D341Med (cell line): ENCODE measurements at places on chromosomes 7 and 10.
A peak's percentile ranks its signal among the peaks of the same experiment; 100 is the strongest.

DNA sequence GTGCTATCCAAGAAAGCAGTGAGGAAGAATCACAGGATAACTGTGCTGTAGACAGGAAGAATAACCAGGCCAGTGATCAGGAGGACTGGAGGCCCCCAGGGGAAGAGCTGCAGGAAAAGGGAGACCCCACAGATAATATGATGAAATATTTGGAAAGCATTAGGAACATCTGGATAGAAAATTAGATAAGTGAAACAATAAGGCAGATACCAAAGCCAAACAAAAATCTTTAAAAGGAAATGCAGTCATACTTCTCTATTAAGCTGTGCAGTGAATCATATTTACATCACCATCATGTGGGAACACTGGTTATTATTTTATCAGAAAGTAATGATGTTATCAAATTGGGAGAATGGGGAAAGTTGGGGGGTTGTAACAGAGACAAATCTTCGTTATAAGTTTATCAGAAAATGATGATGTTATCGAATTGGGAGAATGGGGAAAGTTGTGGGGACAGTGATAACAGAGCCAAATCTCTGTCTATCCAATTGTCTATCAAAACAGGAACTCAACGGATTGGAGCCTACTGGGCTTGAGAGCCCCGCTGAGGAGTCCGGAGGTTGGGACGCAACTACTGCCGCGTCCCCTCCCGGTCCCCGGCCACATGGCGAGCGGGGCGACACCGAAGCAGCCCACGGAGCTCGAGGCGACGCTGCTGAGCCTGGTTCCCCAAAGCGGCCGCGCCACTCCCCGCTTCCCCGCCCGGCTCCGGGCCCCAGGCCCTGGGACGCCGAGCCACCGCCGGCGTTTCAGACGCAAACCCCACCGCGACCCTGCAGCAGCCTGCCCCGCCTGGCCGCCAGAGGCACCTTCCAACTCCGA is 14.0 kb upstream of the RALA start:
- DNase-seq: peak; percentile 25

DNA sequence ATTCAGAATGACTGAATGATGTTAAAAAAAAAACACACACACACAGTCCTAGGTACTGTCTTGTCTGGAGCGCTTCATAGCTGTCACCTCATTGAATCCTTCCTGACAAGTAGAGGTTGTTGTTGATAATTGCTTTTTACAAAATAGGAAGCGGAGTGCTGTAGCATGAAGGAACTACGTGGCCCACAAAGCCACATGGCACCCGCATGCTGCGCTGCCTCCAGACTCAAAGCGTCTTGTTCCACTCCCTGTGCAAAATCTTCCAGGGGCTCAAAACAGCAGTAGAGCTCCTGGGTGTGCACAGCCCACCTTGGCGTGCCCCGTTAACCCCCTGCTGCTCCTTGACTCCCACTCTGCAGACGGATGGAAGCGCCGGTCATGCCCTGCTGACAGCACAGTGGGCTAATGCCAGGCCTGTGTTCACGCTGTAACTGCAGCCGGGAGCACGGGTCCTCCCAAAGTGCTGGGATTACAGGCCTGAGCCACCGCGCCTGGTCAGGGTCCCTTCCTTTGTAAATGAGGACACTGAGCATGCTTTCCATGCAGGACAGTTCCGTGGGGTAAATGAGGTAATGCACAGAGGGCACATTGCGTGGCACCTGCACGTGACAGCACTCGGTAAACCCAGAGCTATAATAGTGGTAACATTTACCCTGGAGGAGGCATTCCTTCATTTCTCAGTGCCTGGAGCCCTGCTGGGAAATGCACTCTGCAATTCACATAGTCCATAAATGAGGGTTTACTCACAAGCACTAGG is 91.1 kb upstream of the GNA12 start:
- DNase-seq: peak; percentile 12

- DNase-seq: no peak
Measured at GRCh38 chr7:45219801-45220435, 62.3 kb downstream of the RAMP3 start.

- no peak for DNase-seq
Measured at GRCh38 chr10:74913377-74913979, 87.1 kb downstream of the KAT6B start.

GRCh38 chr10:71603150-71603549 is 116.4 kb downstream of the C10orf105 start:
- DNase-seq: no peak

- no peak for DNase-seq
Measured at GRCh38 chr10:103504181-103504783, 10.8 kb downstream of the NEURL1 start.

DNA sequence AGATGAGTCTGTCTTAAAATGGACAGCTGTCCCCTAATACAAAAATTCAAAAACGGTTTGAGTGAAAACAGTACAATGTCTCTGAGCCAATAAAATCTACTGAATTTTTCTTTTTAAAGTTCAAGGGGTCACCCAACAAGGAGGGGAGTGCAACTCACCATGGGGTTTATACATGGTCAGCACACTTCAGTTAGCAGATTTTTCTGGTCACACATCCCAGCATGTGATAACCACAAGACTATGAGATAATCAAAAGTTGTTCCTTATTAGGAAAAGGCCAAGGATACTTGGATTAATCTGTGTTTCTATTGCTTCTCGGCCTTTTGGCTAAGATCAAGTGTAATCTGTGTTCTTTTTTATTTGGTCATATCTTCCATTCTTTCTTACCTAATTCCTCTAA is 31.6 kb downstream of the ABCB5 start:
- DNase-seq: no peak

DNA sequence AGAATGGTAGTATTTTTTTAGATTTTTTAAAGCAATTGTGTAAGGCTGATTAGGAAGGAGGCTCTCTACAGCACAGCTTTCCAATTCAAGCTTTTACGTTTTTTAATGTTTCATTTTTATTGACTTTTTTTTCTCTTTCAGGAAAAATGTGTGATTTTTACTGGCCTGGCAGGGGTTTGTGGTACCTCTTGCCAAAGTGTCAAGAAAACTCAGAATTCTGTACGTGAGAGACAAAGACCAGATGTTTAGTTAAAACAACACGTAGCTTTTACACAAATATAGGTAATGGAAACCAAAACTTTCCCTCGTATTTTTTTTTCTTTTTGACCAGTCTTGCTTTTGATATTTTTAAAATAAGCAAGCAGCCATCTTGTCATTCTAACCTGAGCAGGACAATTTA is 6.0 kb upstream of the NPVF start:
- DNase-seq: no peak

DNA sequence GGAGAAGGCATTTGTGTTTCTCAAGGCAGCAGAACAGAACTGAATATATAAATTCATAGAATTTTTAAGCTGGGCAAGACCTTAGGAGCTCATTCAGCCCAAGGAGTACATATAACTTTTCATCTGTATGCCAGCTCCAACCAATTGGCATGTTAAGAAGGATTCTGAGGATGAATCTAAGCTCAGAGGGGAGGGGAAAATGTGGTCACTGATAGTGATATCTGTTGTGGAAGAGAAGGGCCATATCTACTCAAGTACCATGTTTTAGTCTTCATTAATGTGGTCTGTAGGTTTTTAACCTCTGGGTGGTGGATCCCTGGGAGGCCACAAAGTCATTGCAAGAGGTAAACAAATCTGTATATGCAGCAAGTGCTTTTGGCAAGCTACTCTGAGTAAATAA is 6.4 kb downstream of the CALD1 start:
- DNase-seq: no peak

DNA sequence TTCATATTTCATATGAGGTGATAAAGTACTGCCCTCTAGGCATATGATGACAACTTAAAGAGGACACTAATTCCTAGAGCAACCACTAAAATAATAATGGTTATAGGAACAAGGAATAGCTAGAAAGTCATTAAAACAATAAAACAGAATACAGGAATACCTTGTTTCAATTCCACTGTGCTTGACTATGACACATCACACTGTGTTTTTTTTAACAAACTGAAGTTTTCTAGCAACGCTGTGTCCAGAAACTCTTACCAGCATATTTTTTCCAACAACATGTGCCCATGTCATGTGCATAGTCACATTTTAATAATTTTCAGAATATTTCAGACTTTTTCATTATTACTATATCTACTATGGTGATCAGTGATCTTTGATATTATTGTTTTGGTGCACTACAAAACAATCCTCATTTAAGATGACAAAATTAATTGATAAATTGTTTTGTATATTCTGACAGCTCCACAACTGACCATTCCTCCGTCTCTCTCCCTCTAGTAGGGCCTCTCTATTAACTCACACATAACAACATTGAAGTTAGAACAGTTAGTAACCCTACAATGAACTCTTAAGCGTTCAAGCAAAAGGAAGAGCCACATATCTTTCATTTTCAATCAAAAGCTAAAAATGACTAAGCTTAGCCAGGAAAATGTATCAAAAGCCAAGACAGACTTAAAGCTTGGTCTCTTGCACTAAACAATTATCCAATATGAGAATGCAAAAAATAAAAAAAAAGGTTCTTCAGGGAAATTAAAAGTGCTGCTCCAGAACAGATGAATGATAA is 85.8 kb downstream of the SNX13 start:
- no peak for DNase-seq

- DNase-seq: no peak
Measured at GRCh38 chr10:131947631-131948347, 33.9 kb downstream of the BNIP3 start.

- DNase-seq: no peak
Measured at GRCh38 chr7:94336009-94336408, 58.7 kb upstream of the COL1A2 start.

- DNase-seq: peak; percentile 79
Measured at GRCh38 chr10:102869258-102870198, at the start of gene AS3MT. Gene AS3MT (plus strand): TSS chr10:102869470. CDS start chr10:102869593, 123 bp downstream.

DNA sequence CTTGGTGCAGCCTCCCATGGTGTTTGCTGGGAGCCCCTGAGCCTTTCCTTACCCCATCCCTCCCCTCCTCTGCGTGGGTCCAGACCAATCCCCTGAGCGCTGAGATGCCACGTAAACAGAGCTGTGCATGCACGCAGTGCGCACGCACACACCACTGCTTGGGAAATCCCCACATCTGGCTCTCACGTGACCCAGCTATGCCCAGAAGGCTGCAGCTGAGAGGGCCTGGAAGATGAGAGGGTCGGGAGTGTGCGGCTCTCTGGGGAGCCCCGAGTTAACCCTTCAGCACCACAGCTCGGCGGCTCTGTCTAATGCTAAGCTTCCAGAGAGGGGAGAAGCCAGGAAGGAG is 177.2 kb downstream of the SH3PXD2A start:
- no peak for DNase-seq

- DNase-seq: no peak
Measured at GRCh38 chr7:21099432-21099831, 312.7 kb upstream of the SP8 start.

- DNase-seq: no peak
Measured at GRCh38 chr10:26503911-26504310, 65.8 kb downstream of the APBB1IP start.

DNA sequence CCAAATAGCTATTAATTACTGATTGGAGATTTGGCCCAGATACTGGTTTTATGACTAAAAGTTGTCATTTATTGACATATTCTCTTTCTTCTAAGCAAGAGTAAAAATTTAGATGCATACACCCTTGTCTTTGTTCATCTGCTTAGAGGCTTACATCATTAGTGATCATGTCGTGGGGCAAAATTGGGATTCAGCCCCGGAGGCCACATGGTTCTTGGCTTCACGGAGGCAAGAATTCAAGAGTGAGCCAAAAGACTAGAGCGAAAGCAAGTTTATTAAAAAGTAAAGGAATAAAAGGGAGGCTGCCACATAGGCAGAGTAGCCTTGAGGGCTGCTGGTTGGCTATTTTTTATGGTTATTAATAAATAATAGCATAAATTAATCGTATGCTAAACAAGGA is 41.1 kb downstream of the MINPP1 start:
- DNase-seq: no peak

GRCh38 chr7:132932296-132933071 is 149.4 kb downstream of the CHCHD3 start:
- DNase-seq: no peak

GRCh38 chr10:784403-785088 is 95.1 kb upstream of the DIP2C start:
- DNase-seq: peak; percentile 63

DNA sequence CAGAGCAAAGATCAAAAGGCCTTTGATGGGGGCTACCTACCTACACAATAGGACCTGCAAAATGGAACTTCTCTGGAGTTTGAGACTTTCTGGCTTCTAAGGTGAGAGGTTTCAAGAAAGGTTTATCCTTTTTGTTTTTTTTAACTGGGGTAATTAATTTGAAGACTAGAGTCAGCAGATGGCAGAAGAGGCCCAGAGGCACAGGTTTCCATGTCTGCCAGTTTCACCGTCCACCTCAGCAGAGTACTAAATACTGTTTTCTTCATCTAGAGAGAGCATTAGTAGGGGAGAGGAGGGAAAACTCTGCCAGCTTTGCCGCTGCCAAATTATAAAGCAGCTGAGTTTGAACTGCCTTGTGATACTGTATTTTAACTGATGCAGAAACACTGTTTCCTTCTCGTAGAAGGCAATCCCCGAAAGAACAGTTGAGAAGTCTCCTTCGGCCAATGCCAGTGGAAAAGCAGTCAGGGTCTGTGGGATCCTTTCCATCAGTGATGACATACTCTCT is 138.7 kb downstream of the SLC25A13 start:
- DNase-seq: no peak
